ENCODE measurements at places on chromosomes 2 and 18.

DNA sequence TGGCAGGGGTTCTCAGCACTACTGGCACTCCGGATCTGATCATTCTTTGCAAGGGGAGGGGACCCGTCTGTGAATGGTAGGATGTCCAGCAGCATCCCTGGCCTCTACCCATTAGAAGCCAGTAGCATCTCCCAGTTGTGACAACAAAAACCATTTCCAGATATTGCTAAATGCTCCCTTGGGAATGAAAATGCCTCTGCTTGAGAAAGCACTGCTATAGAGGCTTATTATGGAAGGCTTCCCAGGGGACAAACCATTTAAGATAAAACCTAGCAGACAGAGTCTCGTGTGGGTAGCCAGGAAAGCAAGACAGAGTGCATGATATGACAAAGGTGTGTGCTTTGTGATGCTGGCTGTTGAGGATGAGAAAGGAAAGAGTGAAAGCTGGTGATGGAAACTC lies 273.7 kb downstream of the TMX3 start:
- DNase-seq: peak; percentile 16

DNA sequence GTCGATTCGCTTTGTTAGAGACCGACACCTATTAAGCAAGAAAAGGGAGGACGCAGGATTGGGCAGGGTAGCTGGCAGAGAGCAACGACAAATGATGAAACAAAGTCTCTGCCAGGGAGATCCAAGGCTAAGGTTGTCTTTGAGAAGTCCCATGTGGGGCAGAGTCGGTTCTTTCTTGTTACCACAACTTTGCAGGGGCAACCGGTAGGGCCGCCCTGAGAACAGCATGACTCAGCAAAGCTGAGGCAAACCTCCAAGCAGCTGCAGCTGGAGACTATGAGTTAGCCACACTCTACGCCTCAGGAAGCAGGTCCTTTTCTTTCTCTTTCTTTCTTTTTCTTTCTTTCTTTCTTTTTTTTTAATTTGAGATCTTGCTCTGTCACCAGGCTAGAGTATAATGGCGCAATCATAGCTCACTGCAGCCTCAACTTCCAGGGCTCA lies 452.3 kb upstream of the ID2 start:
- no peak for DNase-seq

- DNase-seq: no peak
Measured at GRCh38 chr2:120251078-120251477, 1.6 kb upstream of the RALB start.

- no peak for DNase-seq
Measured at GRCh38 chr18:50742952-50743351, 76.9 kb downstream of the MRO start.

DNA sequence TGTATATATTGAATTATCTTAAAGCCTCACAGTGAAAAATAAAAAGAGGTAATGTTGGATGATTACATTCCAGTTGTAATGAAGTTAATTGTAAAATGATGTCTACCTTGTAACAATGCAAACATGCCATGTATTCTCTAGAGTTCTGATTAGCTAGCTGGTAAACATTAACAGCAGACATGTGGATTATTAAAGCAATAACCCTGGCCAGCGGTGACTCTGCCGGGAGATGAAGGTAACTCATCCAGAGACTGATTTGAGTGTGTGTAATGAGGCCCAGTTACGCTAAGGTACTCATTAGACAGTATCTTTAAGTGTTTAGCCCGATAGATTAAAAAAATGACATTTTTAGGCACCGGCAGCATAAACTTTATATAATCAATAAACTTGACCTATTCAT lies 79.6 kb upstream of the REV1 start:
- DNase-seq: peak; percentile 25

DNA sequence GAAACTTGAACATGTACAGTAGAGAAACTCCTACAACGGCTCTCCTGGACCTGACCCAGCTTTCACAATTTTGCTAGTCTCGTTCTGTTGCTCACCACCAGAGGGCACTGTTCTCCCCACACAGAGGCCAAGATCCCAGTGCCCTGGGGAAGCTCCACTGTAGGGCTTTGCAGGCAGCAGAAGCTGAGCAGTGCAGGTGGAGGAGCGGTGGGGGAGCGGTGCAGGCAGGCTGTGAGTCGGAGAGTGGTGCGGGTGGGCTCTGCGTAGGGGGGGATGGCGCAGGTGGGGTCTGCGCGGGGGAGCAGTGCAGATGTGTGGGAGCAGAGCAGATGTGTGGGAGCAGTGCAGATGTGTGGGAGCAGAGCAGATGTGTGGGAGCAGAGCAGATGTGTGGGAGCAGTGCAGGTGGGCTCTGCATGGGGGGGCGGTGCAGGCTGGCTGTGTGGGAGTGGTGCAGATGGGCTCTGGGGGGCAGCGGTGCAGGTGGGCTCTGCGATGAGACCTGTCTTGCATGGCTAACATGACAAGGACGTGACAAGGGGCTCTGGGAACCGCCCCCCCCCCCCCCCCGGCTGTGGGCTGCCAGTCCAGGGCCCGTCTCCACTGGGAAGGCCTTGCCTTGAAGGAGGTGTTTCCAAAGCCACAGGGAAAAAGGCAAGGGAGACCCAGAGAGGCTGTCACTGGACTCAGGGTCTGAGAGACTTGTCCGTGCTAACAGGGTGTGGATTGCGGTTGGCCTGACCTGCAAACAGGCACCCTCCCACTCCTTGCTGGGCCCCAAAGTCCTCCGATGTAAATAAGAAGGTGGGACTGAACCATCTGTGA lies 7.3 kb downstream of the CYS1 start:
- DNase-seq: peak; percentile 84

- peak; percentile 10 for DNase-seq
Measured at GRCh38 chr2:191051825-191052778, 38.1 kb upstream of the STAT1 start.

GRCh38 chr2:64029116-64029665 lies 10.0 kb upstream of the VPS54 start:
- DNase-seq: no peak

DNA sequence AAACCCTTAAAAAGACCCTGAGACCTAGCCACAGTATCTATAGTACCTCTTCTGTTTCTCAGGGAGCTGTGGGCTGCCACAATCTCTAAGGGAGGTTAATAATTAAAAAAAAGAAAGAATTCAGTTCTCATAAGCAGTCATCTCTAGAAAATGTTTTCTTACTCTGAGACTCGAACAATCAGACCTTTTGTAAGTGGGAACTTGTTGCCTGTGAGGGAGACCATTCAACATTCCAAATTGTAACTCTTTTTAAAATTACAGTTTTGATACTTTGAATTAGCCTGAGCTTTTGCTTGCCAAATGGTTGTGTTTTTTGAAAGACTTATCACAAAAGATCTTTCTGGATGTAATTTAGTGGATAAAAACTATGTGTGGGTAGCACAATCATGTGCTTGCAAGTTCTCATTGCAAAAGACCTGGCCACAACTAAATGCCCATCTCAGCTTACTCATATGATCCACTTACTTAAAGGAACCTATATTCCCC lies 33.3 kb downstream of the IL1R2 start:
- no peak for DNase-seq

DNA sequence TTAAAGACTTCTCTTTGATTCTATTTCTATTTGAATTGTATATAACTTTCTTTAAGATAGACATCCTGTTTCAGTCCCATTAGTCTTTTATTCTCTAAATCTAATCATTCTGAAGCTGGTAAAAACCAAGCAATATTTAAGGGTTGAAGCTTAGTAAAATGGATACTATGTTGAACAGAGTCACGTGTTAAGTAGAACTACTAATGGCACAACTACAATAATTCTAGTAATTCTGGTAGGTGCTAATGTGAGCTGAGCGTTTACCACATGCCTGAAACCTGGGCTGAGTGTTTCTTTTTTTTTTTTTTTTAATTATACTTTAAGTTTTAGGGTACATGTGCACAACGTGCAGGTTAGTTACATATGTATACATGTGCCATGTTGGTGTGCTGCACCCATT lies 8.9 kb upstream of the AFF3 start:
- no peak for DNase-seq

GRCh38 chr18:5296706-5297320 lies 1.3 kb upstream of the ZBTB14 start:
- peak; percentile 55 for DNase-seq

DNA sequence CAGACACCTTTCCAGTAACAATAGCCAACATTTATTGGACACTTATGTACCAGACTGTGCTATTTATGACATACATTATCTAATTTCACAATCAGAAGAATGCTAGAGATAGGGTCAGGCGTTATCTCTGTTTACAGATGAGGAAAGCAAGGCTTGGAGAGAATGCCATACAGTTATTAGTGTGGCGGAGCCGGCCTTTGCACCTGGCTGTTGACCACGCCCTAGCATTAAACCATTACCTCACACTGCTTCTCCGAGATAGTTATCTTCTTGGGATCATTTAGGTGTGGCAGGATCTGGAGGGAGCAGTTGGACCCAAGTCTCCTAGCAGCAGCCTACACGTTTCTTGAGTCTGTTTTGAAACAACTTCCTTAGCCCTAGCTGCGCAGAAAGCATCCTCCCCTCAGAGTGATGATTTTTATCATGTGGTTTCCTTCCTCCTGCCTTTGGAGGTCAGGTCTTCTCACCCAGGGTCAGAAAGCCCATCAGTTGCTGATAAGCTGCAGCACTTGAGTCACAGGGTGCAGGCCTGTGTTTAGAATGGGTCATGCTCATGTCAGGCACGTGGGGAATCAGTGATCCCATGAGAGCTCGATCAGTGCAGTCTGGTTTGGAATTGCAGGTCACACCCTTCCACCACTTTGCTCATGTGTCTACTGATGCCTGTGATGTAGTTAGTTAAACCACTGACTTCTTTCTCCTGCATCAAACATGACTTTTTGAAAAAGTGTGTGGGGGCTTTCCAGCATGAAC lies 118.2 kb downstream of the SPTBN1 start:
- no peak for DNase-seq

DNA sequence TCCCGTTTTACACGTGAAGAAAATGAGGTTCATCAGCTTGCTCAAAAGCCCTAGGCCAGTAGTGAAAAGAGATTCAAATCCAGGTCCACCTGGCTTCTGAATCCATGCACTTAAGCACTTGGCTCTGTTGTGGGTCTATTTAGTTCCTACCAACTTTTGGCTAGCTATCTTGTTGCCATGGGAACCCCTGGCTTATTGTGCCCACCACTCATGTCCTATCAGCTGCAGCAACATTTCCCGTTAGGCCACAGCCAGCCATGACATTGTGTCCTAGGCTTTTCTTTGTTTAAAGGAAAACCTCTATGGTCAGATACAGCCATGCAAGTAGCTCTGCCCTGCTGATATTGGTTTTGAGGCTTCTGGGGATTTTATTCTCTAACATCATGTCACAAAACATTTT lies 49.8 kb downstream of the PLEK start:
- DNase-seq: no peak

GRCh38 chr18:10789180-10789579 lies 263.4 kb downstream of the NAPG start:
- DNase-seq: no peak

GRCh38 chr18:37393945-37394609 lies 171.5 kb downstream of the CELF4 start:
- DNase-seq: peak; percentile 64

- no peak for DNase-seq
Measured at GRCh38 chr18:79420033-79420745, 24.5 kb downstream of the NFATC1 start.

GRCh38 chr2:101012706-101013181 lies 10.7 kb downstream of the RPL31 start:
- DNase-seq: no peak

- no peak for DNase-seq
Measured at GRCh38 chr18:25247725-25248124, 104.2 kb downstream of the ZNF521 start.

DNA sequence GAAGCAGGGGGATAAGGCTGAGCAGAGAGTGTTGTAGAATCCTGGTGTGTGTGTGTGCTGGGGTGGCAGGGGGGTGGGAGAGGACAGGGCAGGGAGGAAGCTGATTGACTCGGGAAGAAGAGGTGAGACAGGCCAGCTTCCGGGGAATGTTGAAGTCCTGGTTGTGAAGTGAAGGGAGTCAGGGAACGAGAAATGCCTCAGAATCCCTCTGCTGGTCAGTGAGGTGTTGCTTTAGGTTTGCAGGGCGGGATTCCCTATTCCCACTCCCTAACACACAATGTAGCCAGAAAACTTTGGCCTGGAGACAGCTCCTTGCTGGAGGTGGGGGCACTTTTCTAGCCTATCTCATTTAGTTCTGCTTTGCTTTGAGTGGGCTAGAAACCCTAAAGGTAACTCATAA lies 265.1 kb downstream of the HAUS1 start:
- DNase-seq: no peak

DNA sequence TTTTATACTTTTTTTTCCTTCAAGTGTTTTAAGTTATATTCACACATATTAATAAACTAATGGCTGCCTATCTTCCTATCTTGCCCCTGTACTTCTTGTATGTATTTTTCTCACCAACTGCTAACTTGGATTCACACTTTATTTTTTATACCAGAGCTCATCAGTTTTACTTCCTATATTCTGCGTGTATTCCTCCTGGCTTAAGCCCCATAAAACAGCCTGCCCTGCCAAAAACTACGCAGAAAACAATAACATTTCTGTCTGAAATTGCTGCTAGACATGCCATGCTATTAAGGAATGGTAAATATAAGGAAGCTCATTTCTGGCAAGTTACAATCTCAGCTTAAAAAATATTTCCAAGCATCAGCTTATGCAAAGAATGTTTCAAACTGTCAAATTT lies 172.3 kb downstream of the UBE2E3 start:
- DNase-seq: no peak

DNA sequence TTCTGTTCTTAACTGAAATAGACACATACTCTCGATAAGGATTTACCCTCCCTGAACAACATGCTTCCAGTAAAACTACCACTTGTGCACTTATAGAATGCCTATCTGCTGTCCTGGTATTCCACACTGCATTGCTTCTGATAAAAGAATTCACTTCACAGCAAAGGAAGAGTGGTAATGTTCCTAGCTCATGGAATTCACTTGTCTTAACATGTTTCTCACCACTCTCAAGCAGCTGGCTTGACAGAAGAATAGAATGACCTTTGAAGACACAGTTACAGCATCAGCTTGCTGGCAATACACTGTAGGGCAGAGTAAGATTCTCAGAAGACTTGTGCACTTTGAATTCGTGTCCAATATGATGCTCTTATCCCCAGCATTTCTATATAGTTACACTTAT lies 524.1 kb upstream of the CNTNAP5 start:
- no peak for DNase-seq

DNA sequence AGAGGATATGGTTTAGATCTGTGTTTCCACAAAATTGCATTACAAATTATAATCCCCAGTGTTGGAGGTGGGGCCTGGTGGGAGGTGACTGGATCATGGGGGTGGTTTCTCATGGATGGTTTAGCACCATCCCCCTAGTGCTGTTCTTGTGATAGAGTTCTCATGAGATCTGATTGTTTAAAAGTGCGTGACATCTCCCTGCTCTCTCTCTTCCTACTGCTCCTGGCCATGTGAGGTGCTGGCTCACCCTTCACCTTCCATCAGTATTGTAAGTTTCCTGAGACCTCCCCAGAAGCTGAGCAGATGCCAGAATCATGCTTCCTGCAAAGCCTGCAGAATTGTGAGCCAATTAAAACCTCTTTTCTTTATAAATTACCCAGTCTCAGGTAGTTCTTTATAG lies 33.1 kb downstream of the LHCGR start:
- DNase-seq: no peak

GRCh38 chr2:157946919-157947557 lies 70.9 kb upstream of the ACVR1 start:
- DNase-seq: no peak

- no peak for DNase-seq
Measured at GRCh38 chr2:241937297-241937696, 67.8 kb downstream of the RTP5 start.
